RPMI7951 (cell line): ENCODE measurements at places on chromosomes 6 and 20. TPM values are rescaled to one million over a fixed set of nuclear protein-coding genes. Genes with fewer than 3 reads are reported as not detected.
A peak's percentile ranks its signal among the peaks of the same experiment; 100 is the strongest.

- peak; percentile 61 for DNase-seq
Measured at GRCh38 chr6:119207971-119208725, 129.7 kb upstream of the FAM184A start.

Gene MTG2
- 21.1 and 28.1 TPM in 2 replicates for total RNA-seq

Gene CCN6
- 0.24 TPM in 1 of 2 replicates, not detected in the other for total RNA-seq

Gene ASIP
- not detected in 2 replicates for total RNA-seq

Gene RNF182
- 12.7 and 17.0 TPM in 2 replicates for total RNA-seq
